Fibroblast of lung (primary cell): ENCODE measurements at places on chromosomes 2 and 18. TPM values are rescaled to one million over a fixed set of nuclear protein-coding genes. Genes with fewer than 3 reads are reported as not detected.

TMEM131 gene
- 18.7 and 32.4 TPM in 2 replicates for total RNA-seq

ASAP2 gene
- total RNA-seq: 16.4 and 19.2 TPM in 2 replicates

ATP9B gene
- 27.7 and 28.0 TPM in 2 replicates for total RNA-seq

- no peak overlapping the region for H3K27ac ChIP-seq
- H3K4me3 ChIP-seq: no peak overlapping the region
- H3K4me1 ChIP-seq: peaks cover 2% of the 10 kb centered on the region
- no peaks in the 10 kb centered on the region for H3K36me3 ChIP-seq
- DNase-seq: no peak
These were observed 97.8 kb upstream of the RASGRP3 start for GRCh38 chr2:33378556-33379210.

DNA sequence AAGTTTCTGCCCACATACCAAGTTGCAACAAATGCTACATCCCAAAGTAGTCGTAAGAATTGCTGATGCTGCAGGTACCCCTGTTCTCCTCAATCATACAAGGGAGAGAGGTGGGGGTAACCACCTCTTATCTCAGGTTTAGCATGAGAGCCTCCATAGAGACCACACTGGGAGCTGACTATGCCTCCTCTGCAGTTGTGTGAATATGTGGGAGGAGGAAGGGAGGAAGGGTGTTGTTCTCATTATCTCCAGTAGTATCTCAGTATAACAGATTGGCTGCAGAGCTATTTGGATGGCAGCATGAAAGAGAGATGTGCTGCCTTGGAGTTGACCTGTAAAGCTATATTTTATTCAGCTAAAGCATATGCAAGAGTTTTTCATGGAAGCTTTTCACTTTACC lies 690.7 kb downstream of the KCNJ3 start:
- H3K36me3 ChIP-seq: no peaks in the 10 kb centered on the region
- no peaks in the 10 kb centered on the region for H3K4me1 ChIP-seq
- H3K27me3 ChIP-seq: no peaks in the 10 kb centered on the region
- H3K4me3 ChIP-seq: no peak overlapping the region
- DNase-seq: no peak

DNA sequence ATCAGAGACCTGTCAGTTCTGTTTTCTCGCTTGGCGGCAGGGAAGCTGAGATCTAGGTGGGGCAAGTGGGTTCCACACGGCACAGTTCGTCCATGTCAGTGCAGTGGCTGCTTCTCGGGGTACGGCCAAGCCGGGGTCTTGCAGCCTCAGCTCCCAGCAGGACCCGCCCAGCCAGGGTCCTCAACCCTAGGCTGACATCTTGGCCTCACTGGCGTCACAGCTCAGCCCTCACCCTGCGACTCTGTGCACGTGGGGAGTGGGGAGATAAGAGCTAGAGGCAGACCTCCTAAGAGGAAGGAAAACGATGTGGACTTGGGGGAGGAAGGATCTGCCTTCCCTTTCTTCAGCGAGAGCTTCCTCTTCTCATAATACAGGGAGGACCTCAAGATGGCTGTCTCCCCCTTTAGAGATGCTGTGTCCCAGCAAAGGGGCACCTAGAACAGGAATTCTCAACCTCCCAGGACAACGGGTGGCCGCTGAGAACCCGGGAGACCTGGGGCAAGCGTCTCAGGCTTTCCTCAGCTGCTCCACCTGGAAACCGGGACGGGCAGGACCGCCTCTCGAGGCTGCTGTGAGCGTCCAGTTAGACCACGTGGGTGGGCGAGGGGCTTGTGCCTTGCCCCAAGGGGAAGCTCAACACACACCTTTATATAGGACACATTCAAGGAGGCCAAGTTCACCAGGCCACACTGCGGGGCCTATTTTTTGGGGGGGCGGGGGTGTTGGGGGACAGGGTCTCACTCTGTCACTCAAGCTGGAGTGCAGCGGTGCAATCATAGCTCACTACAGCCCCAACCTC lies 23.5 kb upstream of the KLF11 start:
- no peak overlapping the region for H3K4me3 ChIP-seq
- no peaks in the 10 kb centered on the region for H3K4me1 ChIP-seq
- no peak overlapping the region for H3K27ac ChIP-seq
- DNase-seq: no peak
- H3K36me3 ChIP-seq: no peaks in the 10 kb centered on the region

DNA sequence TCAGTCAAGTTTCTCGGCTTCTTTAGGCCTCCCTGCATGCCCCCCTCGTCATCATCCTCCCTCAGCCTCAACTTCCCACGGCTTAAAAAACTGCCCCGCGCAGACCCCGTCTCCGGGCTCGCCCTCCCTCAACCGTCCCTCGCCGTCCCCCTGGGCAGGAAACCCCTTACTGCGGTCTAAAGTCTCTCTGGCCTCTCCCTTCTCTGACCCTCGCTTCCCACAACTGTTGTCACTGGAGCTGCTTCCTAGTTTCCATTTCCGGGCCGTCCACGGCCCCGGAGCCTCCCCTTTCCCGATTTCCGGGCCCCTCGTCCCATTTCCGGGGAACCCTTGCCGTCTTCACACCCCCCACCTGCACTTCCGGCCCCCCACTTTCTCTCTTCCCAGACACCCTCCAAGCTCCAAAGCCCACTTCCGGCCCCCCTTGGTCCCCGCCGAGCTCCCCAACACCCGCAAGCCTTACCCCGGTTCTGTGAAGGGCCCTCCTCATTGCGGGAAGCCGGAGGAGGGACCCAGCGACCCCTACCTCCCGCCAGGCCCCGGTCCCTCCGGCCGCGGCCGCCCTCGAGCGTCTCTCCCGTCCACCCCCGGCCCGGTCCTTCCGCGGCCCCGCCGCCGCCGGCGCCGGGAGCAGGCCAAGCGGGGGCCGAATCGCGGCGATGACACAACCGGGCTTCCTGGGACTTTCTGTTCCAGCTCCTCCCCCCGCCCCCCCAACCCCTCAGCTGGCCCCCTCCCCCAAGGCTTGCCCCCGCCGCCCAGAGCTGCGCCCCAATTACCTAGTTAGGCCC lies 513 bp downstream of the TRIP12 start:
- H3K27ac ChIP-seq: peak overlapping the region; percentile 97
- H3K36me3 ChIP-seq: peaks cover 3% of the 10 kb centered on the region
- H3K4me1 ChIP-seq: no peaks in the 10 kb centered on the region
- peak overlapping the region; percentile 97 for H3K4me3 ChIP-seq
- H3K27me3 ChIP-seq: no peaks in the 10 kb centered on the region

DNA sequence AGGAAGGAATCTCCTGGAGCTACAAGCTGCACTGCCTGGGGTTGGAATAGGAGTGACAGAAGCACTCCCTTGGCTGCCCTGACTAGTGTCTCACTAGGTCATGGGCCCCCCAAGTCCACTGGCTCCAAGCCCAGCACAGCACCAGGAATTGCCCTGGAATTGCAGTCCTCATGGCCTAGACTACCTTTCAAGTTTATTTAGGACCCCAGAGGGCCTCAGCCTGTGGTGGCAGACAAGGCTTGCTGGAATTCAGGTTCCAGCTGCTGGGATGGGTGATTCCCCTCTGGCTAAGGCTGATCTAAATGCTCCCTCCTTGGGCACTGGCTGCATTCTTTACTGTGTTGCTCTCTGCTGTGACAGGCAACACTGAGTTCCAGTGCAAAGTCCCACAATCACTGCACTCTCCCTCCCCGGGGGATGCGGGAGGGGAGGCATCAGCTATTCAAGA lies 14.0 kb downstream of the STRADB start:
- no peaks in the 10 kb centered on the region for H3K36me3 ChIP-seq
- no peak overlapping the region for H3K4me3 ChIP-seq
- no peaks in the 10 kb centered on the region for H3K27me3 ChIP-seq
- DNase-seq: peak; percentile 15
- H3K4me1 ChIP-seq: peaks cover 17% of the 10 kb centered on the region
- H3K27ac ChIP-seq: peak overlapping the region; percentile 62
